ENCODE measurements at places on chromosomes 5 and 9.

DNA sequence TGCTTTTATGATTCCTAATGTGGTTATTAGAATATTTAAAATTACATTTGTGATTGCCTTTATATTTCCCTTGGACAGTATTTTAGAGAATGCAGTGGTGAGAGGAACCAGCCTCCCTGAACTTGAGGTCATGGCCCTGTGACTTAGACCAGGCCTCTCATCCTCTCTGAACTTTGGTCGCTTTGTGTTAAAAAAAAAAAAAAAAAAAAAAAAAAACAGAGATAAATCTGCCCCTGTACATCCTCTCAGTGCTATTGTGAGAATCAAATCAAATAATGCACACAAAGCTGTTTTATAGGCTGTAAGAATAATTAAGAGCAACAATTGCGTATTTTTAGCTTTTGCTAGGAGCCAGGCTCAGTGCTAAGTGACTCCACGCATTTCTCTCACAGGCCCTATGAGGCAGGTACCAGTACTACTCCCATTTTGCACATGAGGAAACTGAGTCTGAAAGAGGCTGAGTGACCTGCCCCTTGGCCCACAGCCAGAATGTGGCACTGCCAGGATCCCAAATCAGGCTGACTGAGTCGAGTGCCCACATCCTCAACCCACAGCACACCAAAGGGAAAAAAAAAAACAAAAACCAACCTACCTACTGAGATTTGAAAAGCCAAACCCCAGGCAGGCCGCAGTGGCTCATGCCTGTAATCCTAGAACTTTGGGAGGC lies 110.3 kb upstream of the LARP1 start:
- DNase-seq = no peak

DNA sequence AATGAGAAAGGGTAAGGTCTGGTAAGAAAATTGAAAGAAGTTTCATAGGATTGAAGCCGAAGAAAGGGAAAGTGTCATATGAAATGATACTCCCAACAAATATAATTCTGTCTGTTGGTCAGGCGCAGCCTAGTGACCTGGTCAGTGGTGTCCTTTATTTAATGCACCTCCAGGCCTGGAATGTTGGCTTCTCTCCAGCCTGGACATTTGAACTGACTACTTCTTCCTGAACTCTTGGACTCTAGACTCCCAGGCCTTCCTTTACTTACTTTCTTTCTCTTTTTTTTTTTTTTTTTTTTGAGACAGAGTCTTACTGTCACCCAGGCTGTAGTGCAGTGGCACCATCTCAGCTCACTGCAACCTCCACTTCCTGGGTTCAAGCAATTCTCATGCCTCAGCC lies 1381.5 kb upstream of the WWC1 start:
- no peak for DNase-seq

DNA sequence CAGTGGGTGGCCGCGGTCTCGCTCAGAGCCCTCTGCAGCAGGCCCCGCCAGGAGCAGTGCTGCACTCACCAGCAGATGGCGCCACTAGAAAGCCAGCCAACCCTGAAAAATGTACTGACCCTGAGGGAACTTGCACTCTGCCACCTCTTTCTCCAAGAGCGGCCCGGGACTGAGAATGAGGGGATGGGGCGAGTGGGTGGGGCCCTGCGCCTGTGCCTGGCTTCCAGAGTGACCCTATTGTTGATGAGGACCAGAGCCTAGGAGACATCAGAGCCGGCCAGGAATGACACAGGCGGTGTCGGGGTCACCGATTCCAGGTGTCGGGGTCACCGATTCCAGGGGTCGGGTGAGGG lies 2.9 kb upstream of the IL17B start:
- DNase-seq = peak; percentile 55

- no peak for DNase-seq
Measured at GRCh38 chr5:173591056-173591514, 25.4 kb downstream of the BOD1 start.

Data from foreskin fibroblast (primary cell).